ENCODE measurements at places on chromosomes 4 and X.

GRCh38 chrX:2577844-2578466 is 77.2 kb upstream of the DHRSX start:
- no peak for DNase-seq

- DNase-seq: no peak
Observed at GRCh38 chrX:66074920-66075879, 35.3 kb upstream of the VSIG4 start.

DNA sequence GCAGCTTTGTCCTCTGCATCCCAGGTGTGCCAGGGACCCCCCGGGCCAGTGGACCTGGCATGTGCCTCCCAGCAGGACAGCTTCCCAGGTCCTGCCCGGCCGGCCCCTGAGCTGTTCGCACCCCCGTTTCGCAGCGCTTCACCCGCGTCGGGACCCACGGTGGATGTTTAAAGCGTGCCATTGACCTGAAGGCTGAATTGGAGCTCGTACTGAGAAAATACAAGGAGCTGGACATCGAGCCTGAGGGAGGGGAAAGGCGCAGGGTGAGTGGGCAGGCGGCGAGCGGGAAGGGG is 7.9 kb downstream of the UVSSA start:
- no peak for DNase-seq

DNA sequence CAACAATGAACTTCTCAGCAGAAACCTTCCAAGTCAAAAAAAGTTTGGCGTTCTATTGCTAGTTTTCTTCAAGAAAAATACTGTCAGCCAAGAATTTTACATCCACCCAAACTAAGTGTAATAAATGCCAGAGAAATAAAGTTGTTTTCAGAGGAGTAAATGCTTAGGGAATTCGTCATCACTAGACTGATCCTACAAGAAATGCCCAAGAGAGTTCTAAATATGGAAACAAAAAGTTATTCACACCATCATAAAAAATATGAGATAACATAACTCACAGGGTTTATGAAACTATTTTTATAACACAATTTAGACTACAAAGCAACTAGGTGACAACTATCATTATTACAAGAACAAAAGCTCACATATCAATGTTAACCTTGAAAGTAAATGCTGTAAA is 259.5 kb upstream of the GABRA2 start:
- no peak for DNase-seq

- DNase-seq: no peak
Observed at GRCh38 chr4:176451443-176451842, 131.7 kb downstream of the SPCS3 start.

GRCh38 chr4:108852691-108853090 is 89.8 kb upstream of the ETNPPL start:
- no peak for DNase-seq

- no peak for DNase-seq
Observed at GRCh38 chr4:39433878-39434492, 24.7 kb downstream of the RPL9 start.

- DNase-seq: no peak
Observed at GRCh38 chr4:47650584-47651130, 165.6 kb downstream of the ATP10D start.

DNA sequence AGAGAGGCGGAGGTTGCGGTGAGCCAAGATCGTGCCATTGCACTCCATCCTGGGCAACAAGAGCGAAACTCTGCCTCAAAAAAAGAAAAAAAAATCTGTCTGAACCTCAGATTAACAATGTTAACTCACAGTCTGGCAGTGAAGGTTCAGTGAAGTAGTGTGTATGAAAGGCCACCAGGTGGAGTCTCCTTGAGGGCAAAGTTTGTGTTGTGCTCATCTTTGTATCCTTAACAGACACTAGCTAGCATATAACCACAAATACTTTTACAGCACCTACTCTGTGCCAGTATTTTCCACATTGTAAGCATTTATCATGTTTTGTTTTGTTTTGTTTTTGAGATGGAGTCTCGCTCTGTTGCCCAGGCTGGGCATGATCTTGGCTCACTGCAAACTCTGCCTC is 46.0 kb upstream of the MGST2 start:
- no peak for DNase-seq

- DNase-seq: no peak
Observed at GRCh38 chrX:128634754-128635153, 582.6 kb upstream of the ACTRT1 start.

DNA sequence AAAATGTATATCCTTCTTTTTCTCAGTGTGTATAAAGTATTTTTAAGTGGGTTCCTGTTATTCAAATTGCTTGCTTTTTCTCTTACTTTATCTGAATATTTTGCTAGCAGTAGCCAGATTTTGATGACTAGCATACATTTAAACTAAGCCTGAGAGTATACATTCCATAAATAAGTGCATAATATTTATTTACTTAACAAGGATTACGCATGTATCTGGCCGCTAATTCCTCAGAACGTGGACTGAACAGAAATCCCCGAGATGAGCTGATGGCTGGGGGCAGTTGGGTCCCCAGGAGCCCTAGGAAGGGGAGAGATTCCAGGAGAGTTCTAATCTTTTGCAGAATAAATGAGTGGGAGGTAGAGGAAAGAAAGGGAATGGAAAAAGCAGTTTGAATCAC is 91.0 kb downstream of the PHOX2B start:
- DNase-seq: no peak

GRCh38 chr4:130603043-130603442 is 1507.1 kb downstream of the C4orf33 start:
- DNase-seq: no peak

DNA sequence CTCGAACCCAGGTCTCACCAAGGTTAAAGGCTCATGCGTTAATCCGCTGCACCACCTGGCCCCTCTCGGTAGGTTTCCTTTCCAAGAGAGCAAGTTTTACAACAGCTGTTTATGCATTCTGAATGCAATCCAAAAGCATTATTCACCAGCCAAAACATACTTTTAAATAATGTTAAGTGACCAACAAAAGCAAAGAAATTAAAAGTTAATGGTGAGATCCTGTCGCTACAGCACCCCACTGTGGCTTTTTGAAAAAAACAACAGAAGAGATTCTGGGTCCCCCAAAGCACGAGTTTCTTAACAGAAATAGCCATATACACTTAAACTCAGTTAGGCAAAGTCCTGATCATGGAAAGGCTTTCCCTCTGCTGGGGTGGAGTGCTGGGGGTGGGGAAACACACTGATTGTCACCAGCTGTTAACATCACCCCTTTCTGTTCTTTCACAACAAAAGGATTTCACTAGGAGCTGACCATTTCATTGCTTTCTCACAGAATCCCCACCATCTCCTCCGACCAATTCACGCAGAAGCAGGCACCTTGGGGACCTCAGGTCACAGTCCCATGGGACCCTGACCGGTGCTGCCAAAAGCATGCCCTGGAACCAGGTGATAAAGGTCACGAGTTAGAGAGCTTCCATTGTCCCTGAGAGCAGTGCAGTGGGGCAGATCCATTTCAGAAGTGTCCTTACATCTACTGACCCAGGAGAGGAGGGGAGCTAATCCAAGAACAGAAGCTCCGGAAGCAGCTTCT is 51.2 kb downstream of the ZNF827 start:
- no peak for DNase-seq

GRCh38 chrX:54246866-54247265 is 63.8 kb upstream of the FAM120C start:
- DNase-seq: no peak
